ENCODE measurements at places on chromosomes 7 and 10.
A peak's percentile ranks its signal among the peaks of the same experiment; 100 is the strongest.

- DNase-seq = peak; percentile 85
Observed at GRCh38 chr7:51123322-51124019, 193.1 kb downstream of the COBL start.

GRCh38 chr10:72542396-72542815 is 83.5 kb downstream of the MICU1 start:
- DNase-seq = no peak

- DNase-seq = no peak
Observed at GRCh38 chr7:105932835-105933477, 30.1 kb upstream of the CDHR3 start.

DNA sequence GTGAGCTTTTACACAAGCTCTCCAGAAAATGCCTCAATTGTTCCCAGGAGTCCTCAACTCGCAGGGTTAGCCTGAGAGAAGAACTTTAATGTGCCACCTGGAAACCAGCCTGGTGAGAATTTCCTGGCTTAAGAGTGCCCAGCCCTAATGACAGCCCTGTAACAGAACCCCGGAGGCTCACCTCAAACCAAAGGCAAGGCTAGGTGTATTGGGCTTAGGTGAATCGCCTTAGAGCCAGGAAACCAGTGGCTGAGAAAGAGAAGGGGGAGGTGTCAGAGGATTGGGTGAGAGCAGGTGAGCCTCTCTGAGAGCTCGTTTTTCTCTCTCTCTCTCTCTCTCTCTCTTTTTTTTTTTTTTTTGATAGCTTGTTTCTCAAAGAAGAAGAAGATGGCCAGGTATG is 7.3 kb downstream of the OCM2 start:
- DNase-seq = no peak

- DNase-seq = no peak
Observed at GRCh38 chr7:121446526-121446925, 50.4 kb upstream of the FAM3C start.

DNA sequence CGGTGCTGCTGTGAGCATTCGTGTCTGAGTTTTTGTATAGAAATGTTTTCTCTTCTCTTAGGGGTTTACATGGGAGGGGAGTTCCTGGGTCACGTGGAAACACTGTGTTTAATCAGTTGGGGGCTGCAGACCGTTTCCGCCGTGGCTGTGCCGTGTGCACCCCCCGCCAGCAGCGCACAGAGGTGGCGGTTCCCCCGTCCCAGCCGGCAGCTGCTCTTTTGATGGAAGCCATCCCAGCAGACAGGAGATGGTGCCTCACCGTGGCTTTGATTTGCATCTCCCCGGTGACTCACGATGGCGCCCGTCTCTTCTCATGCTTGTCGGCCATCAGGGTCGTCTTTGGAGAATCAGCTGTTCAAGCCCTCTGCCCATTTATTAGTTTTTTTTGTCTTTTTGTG is 34.9 kb upstream of the FOXL3 start:
- DNase-seq = no peak

- no peak for DNase-seq
Observed at GRCh38 chr10:29486433-29486832, 148.3 kb downstream of the SVIL start.

DNA sequence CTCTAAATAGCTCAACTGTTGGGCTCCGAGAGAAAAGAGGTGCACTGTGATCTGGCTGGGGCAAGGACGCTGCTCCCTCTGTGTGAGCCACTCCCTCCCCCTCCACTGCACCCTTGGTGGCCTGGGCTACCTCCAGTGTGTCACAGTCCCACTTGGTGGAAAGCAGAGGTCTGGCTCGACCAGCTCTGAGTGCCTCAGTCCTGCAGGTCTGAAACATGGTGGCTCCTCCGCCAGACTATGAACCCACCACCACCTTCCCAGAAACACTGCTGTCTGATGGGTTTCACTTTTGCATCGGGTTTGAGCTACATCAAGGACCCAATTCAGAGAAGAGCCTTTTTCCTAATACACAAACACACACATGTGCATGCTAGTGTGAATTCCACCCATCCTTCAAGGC is 500.1 kb downstream of the RPS24 start:
- no peak for DNase-seq

- no peak for DNase-seq
Observed at GRCh38 chr7:158783595-158783994, 45.7 kb downstream of the ESYT2 start.

GRCh38 chr7:19991936-19992335 is 218.5 kb upstream of the TMEM196 start:
- no peak for DNase-seq

DNA sequence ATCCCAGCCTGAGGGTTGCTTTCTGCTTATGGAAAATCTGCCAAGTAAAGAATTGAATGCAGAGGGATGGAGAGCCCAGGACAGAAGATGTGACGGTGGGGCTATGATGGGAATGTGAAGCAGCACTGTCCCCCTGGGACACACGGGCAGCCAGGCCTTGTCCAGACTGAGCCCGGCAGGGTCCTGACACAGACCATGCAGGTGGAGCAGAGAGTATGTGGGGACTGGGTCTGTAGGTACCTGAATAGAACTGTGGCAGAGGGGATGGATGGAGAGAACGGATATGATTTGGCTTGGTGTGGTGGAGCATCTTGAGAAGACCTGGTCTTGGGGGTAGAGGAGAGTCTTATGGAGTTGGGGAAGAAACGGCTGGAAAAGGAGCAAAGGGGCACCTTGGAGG is 732 bp upstream of the LRRC18 start:
- DNase-seq = no peak

DNA sequence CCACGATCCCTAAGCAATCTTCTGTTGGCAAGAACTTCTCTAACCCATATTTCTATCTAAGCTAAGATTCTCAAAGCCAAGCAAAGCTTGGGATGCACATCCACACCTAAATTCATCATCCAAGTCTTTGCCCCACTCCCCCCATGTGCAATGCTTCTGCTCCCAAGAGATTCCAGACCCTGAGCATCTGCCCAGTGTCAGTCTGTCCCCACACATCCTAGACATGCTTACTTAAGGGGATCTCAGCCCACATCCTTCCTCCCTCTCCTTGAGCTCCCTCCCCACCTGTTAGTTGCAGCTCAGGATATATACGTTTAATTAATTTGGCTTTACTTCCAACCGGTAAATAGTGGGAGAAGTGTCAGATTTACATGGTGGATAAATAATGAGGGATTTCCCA is 17.0 kb upstream of the TMEM273 start:
- no peak for DNase-seq

DNA sequence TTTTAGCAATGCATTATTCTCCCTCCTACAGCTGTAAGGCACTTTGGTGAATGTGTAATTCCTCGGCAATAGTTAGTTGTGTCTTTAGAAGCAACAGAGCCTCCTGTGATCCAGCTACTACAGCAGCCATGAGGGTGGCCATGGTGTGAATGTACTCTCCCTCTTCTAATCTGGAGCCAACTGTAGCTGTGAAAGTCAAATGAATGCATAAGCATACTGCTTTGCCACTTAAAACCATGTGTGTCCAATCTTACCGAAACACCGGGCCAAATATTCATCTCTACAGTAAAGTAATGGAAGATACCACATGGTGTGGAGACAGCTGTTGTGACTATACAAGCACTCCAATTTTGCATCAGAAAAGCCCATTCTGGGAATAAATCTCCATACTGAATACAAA is 195.0 kb downstream of the DNAJC1 start:
- DNase-seq = no peak

- peak; percentile 40 for DNase-seq
Observed at GRCh38 chr10:5858811-5859210, 30.9 kb downstream of the ANKRD16 start.

- no peak for DNase-seq
Observed at GRCh38 chr7:39749177-39749576, 125.8 kb downstream of the RALA start.

GRCh38 chr10:130745821-130746220 is 565.7 kb downstream of the TCERG1L start:
- no peak for DNase-seq

DNA sequence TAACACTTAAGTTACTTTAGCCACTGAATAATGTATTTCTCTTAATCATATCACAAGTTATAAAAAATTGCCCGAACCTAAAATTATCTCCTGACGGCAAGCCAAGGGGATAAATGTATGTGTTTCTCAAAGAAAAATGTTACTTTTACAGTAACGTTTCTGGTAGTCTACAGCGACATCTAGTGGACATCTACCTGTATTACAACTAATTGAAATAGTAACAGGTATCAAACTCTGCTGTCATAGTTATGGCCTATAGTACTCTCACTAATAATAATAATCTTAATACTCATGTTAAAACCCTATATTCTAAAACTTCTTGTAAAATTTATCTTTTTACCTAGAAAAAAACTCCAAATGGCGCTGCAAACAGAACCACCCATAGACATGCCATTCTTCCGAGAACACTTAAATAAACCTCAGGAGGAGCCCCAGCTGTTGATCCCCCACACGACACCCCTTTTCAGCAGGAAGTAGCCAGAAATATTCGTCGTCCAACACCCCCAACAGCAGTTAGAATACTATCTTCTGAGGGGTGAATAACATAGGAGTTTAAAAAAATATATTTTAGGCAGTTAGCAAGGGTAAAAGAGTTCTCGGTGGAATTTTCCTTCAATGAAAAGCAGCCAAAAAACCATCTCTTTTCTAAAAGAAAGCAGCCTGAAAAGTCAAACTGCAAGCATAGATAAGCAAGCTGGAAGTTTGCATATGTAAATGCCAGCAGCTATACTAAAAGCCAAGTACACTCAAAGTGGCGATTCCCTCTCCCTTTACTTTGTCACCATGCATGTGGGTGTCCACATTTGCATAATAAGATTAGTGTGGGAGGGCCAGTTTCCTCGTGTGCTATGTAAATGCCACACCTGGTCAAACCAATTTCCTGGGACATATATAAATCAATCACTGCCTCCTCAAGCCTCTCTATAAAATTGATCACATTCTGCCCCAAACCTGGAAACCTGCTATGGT is 40.5 kb upstream of the ZNF107 start:
- DNase-seq = no peak

DNA sequence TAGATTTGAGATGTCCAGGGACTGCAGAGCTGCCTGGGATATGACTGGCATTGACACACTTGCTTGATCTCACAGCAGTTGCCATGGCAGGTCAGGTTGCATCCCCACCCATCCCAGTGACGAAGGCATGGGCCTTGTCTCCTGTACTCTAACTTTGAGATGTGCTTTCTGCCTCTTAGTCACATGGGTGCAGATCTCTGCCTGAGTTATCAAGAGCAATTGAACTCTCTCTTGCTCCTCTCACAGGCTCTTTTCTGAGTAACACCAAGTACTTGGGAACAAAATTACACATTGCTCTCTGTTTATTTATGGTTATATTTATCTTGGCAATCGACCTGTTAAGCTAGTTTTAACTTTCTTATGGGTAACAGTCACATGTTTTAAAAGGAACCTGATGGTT is 237.3 kb downstream of the NSUN6 start:
- no peak for DNase-seq

DNA sequence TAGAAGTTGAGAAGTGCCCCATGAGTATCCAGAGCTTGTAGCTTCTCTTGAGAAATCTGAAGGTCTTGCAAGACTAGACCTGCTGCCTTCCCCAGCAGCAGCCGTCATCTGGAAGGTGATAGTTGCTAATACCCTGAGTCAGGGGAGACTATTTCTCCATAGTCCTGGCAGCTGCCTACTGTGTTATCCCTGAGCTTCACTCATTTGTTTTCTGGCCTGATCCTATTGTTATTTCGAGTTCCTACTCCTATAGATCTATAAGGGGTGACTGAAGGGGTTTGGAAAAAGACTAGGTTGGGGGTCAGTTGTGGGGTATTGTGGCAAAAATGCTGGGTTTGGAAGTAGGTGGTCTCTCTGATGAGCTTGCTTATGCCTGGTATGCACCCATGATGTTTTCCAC is 297.8 kb downstream of the CNTNAP2 start:
- DNase-seq = no peak
